Prostate gland (tissue), 2 donors: ENCODE measurements at places on chromosomes 2 and 18.

GRCh38 chr2:11156396-11157075, 1.3 kb downstream of the SLC66A3 start:
- no peak for DNase-seq

GRCh38 chr2:17309741-17310339, 208.4 kb downstream of the RAD51AP2 start:
- peak; percentile 28 for DNase-seq

GRCh38 chr2:172375251-172375650, 52.1 kb upstream of the ITGA6 start:
- no peak for DNase-seq

GRCh38 chr18:11283479-11284161, 134.3 kb upstream of the PIEZO2 start:
- no peak for DNase-seq

DNA sequence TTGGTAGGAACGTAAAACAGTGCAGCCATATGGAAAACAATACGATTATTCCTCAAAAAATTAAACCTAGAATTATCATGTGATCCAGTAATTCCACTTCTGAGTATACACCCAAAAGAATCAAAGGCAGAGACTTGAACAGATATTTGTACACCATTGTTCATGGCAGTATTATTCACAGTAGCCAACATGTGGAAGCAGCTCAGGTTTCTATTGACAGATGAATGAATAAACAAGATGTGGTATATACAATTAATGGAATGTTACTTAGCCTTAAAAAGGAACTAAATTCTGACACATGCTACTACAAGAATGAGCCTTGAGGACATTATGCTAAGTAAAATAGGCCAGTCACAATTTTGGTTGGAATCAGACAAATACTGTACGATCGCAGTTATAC, 14.2 kb upstream of the RTTN start:
- DNase-seq: no peak

DNA sequence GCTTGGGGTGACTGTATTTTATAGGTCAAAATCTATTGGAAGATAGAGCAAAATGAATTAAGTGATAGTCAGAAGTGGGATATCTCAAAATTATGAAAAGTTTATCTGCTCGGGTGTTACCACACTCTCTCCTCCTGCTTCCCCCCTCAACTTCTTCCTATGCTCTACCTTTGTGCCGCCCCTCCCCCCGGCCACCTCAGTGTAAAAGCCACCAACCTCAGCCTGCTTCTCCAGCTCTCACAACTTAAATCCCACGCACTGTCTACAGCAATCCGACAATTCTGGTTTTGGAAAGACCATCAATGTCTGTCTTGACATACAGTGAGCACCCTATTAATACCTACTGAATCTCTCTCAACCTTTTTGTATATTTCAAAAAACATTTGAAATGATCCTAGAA, 164.6 kb downstream of the DCC start:
- DNase-seq: no peak

GRCh38 chr2:2012505-2012904, 268.2 kb upstream of the PXDN start:
- no peak for DNase-seq

DNA sequence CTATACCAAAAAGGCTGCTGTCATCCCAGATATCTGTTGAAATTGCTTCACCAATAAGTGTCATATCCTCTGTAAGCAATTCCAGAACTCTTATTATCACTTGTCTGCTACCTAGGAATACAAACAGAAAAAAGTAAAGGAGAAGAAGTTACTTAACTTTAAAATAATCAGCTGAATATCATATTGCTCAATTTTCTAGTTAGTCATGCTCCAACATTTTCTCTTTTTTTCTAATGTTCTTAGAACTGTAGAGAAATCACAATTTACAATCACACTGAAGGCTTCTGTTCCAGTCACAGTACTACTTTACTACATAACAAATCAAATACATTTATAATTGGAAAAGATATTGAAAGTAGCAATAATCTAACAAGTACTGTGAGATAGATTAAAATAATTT, 17.4 kb downstream of the RTTN start:
- DNase-seq: no peak

DNA sequence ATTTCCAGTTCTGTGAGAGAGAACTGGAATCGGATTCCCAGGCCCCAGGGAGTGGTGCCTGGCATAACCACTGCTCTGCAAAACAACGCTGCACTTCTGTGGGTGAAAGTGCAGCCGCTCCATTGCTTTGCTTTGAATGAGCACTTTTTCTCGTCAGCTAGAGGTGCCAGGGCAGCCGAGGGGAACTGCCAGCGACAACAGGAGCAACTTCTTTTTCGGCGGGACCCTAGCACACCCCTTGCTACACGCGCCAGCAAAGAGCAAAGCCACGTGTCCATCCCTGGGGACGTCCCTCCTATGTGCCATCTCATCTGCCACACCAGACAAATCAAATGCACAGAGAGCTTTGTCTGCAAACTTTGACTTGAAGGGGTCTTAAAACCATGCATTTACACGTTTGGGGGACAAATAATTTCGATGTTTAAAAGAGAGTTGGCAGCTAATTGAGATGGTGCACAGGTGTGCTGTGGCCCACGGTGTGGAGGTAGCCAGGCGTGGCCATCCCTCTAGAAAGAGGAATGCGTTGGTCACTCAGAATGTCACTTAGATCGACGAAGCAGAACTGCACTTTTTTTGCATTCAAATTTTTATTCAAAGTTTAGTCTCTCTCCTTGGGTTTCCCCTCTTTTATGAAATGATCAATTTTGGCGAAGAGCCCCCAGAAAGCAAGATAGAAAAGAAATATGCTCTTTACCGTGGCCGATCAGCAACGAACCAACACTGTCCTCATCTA, 151.8 kb downstream of the MBP start:
- DNase-seq: no peak

DNA sequence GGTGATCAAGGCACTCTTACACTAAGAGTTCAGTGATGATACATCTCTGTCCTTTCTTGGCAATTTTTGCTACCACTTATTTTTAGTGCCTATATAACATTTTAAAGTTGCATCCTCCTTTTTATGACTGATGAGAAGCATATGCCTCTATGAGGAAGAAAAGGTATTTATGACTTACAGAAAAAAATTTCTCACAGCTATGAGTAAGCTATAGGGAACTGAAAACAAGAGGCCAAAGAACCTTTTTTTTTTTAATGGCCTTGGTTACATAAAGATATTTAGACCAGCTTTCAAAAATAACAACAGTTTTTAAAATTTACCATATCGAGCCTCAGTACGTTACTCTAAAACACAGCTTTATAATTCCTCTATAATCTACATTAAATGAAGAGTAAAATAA, 21.3 kb downstream of the MBD5 start:
- DNase-seq: no peak

GRCh38 chr18:68215931-68216330, 499.0 kb downstream of the TMX3 start:
- DNase-seq: no peak

DNA sequence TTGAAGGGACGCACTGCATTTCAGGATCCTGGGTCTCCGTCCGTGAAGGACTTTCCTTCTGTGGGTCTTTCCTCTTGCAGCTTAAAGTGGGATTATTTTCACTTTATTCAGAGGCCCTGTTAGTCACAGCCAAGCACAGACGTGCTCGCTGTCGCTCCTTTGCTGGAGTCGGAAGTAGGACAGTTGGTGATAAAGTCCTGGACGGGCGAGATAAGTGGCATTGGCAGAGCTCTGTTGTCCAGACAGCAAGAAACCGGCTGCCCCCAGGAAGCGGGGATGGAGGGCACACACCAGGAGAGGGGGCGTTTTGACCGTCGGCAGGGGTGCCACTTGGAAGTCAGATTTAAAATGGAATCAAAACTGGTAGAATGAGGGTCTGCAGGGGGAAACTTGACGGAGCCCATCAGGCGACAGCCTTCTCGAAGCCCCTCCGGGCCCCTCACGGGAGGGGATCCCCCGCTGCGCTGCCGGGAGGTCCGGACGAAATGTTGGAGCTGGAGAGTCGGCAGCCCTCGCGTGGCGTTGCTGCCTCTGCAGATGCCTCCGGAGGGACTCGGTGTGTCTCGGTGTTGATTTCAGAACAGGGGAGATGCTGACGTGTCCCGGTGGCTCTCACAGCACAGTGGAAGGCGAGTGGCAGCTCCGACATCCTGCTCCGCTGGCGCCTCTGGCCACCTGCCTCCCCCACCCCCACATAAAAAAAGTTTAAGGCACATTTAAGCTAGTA, 124.2 kb downstream of the NFATC1 start:
- DNase-seq: no peak

- DNase-seq: no peak
These were observed 10.2 kb downstream of the ANO7 start for GRCh38 chr2:241198381-241199279.

GRCh38 chr2:232286001-232286868, 92.3 kb upstream of the ALPP start:
- DNase-seq: peak; percentile 75

DNA sequence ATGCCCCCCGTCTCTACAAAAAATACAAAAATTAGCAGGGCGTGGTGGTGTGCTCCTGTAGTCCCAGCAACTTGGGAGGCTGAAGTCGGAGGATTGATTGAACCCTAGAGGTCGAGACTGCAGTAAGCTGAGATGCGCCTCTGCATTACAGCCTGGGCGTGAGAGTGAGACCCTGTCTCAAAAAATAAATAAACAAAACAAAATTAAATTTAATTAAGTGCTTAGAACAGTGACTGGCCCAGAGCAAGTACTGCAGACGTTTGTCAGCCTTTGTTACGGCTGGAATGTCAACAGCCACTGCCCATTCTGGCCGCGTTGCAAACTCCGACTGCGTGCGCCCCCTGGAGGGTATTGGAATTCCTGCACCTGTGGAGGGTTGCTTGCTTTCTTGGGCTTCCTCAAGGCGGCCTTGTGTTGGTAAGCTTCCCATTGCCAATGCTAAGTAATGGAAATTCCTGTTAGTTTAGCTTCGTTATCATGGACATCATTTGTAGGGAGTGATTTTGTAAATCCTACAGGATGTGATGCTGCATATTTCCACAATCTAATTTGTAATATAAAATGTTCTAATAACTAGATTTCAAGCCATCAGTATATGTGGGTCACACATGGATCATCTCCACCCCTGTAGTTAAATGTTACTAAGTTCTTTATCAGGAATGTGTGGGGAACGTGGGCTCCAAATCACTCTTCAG, 15.9 kb upstream of the ATP6V1B1 start:
- DNase-seq: peak; percentile 81

GRCh38 chr2:42575458-42576064, 7.1 kb downstream of the MTA3 start:
- DNase-seq: no peak

DNA sequence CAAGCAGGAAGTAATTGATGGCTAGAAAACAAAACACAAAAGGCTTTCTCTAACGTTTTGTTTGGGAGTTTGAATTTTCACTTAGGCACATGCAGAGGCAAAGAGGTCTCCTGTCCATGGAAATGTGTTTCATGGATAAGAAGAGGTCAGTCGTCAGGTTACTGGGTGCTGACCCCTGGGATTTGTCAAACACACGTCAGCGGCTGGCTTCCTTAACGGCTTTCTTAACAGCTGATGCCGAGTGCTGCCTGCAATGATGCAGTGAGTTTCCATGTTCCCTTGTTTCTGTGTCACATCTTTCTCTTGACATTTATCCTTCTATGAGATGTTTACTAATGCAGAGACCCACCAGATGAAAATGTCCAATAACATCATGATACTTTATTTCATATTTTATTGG, 31.7 kb downstream of the GPR39 start:
- DNase-seq: no peak

DNA sequence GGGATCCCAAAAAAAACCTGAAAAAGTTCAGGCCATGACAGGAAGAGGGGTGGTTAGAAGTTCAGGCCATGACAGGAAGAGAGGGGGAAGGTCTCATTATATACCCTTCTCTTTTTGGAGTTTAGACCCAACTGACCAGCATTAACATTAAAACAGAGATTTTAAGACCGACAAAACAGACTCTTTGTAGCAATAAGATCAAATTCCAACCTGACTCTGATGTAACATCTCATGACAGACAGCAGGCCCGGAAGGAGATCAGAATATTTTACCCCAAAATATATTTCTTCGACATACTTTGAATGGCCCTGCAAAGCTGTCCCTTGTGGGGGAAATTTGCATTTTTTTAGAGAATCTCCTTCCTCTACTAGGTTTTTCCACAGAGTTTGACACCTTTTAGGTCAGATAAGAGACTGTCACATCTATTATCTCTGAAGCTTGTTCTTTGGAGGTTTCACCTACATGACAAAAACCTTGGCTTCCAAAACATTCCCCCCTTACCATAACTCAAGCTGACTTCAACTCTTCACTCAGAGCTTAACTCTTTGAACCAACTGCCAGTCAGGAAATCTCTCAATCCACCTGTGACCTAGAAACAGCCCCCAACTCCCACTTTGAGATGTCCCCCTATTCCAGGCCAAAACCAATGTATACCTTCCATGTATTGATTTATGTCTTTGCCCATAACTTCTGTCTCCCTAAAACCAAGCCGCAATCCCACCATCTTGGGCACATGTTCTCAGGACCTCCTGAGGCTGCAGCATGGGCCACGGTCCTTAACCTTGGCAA, 51.0 kb upstream of the B3GNT2 start:
- DNase-seq: no peak

DNA sequence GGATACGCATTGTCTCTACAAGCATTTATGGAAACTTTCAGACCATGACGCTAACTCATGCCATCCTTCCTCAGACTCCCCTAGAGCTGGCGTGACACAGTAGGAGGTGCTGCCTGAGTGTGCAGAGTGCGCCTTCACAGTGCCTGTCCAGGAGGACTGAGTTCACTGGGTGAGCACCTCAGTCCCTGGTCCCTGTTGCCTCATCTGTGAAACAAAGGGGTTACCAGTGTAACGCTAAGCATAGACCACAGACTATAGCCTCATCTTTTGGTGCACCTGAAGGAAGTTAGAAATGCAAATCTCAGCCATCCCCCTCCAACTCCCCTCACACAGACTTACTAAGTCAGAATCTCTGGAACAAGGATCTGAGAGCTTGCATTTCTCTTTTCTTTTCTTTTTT, 142.8 kb downstream of the TMEM17 start:
- no peak for DNase-seq

- DNase-seq: no peak
These were observed 8.6 kb upstream of the ACYP2 start for GRCh38 chr2:54106631-54107454.

DNA sequence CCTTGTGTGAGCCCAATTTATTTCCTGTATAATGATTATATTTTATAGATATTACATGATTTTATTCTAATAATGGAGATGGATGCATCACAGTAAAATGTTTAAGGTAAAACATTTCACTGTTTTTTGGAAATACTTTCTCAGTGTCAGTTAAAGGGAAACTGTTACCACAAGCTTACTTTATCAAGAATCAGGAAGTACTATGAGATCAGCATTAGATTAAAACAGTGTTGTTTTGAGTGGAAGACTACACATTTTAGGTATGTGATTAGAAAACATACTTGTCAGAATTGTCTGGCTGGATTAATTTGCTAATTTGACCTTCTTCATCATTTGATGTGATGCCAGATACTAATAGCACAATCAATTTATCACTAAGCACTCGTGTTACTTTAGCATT, at the start of gene HRH4:
Gene HRH4, plus strand, starts transcription at position 250 of the 400 bp plus-strand sequence. Its CDS starts 92 bp downstream, at position 342.
- no peak for DNase-seq

GRCh38 chr2:47002480-47003381, 87.1 kb upstream of the MCFD2 start:
- DNase-seq: no peak
